ENCODE measurements at places on chromosomes 5 and 9.

DNA sequence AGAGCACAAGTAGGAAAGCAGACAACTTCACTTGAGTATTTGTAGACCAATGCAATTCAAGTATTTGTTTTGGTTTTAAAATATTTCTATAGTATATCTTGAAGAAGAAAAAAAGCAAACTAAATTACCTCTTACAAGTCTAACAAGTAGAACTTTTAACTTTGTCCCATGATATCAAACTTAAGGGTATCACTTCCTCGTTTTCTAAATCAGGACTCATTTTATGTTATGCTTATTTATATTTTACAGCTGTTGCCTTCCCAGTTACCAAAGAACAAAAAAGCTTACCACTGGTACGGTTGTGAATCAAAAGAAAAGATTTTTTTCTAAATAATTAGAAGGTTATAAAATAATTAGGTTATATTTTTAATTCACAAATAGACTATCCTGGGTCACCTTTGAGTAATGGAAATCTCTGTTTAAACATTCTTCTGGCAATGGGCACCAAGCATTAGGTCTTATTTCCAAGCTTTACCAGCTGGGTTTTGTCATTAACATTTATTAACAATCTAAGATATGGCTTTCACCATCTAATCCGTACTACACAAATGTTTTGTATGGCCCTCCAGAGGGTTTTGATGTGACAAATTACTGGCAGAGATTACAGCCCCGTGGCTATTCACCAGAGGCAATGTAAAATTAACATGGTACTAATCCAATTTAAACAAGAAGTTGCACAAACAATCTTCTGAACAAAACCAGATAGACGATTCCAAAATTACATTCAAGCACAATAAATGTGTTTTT is 63.6 kb downstream of the CEP120 start:
- DNase-seq = peak; percentile 86

DNA sequence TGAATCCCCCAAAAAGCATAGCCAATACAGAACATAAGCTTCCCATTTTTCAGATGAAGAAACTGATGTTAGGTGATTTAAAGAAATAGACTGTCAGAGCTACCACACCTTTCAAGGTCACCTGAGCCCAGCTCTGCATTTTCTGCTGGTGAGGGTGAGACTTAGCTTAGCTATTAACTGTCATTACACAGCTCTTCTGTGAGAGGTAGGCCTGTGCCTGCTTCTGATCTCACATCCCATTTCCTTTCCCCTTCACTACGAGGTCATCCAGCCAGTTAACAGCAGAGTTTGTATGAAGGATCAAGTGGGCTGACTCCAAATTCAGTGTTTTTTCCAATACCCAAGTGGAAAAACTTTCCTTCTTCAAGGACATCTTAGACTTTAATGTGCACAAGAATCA is 528.6 kb upstream of the CLINT1 start:
- no peak for DNase-seq

- no peak for DNase-seq
Measured at GRCh38 chr5:146589028-146589345, 73.0 kb upstream of the GPR151 start.

DNA sequence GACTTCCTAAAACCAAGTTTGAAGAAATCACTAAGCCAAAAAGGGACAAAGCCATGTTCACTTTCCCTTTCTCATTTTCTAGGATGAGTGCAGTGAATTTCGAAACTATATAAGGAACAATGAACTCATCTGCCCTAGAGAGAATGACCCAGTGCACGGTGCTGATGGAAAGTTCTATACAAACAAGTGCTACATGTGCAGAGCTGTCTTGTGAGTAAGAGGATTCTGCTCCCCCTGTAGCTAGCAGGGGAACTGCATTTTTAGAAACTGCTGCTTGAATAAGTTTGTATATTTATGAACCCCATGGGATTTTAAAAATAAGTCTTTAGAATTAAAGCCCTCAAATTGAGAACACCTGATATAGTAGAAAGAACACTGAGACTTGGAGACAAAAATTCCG is 42.7 kb upstream of the SPINK14 start:
- no peak for DNase-seq

DNA sequence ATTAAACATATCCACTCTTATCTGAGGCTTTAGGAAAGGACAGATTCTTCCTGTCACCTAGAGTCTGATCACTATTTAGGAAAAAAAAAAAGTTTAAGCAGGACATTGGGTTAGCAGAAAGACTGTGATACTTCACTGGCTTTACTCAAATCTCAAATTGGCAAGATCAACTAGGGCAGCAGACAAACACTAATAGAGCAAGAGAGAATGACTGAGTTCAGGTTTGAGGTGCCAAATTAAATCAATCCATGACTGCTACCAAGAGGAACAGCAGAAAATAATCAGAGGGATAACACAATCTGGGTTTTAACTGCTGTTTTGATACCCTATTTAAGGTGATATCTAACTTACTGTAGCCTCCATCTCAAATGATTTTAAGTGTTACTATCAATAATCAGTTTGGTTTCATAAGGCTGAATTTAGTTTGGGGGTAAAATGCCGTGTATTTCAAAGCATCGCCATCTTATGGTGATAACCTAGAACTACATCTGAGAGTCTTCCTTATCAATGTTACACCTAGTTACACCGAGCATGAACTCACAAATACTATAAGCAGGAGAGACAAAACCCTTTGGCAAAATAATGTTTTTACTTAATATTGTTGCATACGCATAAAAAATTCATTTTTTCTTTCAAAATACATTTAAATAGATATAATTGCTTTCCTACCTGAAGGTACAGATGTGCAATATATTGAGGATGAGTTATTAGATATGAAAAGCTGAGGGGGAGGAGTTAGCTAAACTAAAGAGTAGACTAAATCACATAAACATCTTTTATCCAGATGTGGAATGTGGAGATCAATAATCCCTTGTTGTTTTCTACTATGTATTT is 286.4 kb upstream of the CDH12 start:
- peak; percentile 1 for DNase-seq

DNA sequence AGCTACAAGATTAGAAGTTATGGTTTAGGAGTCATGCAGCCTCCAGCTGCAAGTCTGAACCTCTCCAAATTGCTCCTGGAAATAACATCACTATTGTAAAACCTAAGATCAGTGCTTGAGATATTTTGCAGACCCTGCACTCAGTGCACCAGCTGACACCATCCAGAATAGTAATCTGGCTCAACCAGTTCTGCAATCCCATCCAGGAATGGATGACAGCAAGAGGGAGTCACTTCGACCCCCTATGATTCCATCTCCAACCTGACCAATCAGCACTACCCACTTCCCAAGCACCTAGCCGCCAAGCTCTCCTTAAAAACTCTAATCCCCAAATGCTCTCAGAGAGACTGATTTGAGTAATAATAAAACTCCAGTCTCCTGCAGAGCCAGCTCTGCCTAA is 37.9 kb upstream of the NR4A3 start:
- DNase-seq = no peak

- no peak for DNase-seq
Measured at GRCh38 chr5:112232667-112233066, 186.4 kb downstream of the EPB41L4A start.

GRCh38 chr9:71758785-71759184 is 9.5 kb downstream of the CEMIP2 start:
- DNase-seq = no peak

- no peak for DNase-seq
Measured at GRCh38 chr5:177320879-177321278, 9.2 kb upstream of the MXD3 start.

DNA sequence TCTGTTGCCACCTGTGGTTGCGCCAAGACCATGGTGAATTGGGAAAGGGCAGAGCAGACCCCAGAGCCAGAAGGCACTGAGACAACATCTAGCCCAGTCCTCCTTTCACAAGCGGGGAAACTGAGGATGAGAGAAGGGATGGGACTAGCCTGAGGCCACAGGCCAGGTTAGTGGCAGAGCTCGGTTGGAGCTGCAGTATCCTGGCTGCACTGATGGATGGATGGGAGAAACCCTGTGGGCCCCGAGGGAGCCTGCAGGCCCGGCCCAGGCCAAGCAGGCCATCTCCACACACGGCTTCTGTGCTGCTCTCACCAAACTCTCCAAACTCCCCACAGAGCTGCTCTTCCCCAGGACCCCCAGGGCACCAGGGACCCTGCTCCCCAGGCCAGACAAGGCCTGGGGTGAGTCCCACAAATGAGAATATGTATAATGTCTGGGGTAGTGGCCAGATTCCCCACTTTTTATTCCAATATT is 60.2 kb downstream of the TSTD2 start:
- DNase-seq = no peak

DNA sequence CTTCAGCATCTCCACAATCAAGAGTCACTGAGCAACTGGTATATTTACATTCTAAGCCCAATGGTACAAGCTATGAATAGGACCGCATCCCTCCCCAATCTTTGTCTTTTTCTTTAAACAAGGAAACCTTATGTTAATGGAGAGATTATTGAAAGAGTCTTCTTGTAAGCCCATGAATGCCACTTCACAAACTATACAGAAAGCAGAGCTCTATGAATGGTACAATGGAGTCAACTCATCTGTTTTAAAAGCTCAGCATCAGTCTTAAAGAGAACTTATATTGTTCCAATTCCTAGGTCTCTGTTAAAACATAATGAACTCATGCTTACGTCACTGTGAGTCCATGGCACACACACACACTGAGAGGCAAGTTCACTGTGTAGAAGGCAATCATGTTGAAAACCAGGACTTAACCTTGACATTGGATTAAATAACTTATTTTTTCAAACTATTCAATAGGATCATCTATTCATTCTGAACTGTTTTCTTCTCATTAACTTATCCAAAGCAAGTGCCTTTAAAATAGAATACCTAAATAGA is 4.5 kb downstream of the NREP start:
- no peak for DNase-seq

DNA sequence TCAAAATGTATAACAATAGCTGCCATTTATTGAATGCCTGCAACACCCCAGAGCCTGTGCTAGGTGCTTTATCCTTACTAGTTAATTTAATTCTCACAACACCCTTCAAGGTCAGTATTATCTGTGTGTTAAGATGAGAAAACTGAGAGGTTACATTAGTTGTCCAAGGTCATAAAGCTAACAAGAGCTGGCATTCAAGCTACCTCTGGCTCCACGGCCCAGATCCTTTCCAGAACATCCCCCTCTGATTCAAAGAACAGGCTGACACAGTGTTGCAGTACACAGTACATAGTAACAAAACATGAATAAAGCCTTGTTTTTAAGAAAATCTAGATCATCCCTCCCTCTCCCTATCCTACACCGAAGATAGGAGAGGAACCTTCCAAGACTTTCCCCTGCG is 9.4 kb upstream of the FRMPD1 start:
- no peak for DNase-seq

GRCh38 chr5:96489532-96489931 is 56.5 kb upstream of the PCSK1 start:
- no peak for DNase-seq

DNA sequence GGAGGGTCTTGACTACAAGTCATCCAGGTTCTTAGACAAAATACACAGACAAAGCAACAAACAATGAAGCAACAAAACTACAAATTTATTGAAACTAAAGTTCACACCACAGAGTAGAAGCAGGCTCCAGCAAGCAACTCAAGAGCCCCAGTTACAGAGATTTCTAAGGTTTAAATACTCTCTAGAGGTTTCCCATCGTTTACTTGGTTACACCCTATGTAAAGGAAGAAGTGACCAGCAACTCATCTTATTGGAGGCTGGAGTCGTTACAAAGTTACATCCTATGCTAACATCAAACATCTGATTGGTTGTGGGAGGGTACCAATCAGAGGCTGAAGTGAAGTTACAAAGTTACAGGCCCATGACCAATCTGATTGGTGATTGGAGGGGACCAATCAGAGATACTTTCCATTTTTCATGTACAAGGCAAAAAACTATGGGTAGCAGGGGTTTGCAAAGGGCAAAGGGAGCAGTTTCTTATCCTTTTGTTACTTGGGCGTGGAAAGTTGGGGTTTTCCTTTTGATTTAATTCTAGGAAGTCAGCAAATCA is 2292.6 kb upstream of the C9orf72 start:
- no peak for DNase-seq

GRCh38 chr5:74587890-74588289 is 52.6 kb downstream of the ENC1 start:
- no peak for DNase-seq

DNA sequence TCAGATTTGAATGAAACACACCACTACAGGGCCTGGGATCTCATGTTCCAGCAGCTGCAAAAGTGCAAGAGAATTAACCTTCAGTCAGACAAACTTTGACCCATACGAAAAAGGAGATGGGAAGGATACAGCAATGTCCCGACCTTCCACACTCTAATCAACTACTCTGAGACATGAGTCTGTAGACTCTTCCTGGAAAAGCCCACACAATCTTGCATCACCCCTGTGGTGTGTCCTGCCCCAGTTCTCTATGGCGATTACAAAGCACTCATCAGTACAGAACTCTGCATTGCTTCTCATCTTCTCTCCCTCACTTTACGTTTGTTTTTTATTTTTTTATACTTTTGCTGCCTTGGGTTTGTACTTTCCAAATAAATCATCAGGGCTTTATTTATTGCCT is 241.0 kb upstream of the KIF2A start:
- DNase-seq = no peak

DNA sequence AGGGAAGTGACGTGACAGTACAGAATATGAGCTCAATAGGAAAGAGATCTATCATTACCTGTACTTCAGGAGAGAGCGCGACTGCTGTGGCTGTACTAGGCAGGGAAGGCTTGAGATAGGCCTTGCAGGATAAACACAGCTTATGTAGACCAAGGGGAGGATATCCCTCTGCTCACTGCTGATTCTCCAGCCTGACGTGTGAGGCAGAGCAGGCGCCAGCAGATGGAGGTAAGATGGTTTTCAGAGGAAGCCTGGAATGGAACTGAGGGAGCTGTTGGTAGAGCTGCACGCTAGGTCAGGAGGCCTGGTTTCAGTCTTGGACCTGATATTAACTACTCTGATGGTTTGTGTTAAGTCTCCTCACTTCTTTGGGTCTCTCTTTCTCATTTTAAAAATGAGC is 291.4 kb downstream of the YTHDC2 start:
- DNase-seq = no peak

- DNase-seq = no peak
Measured at GRCh38 chr5:127014573-127014972, 15.8 kb downstream of the MARCHF3 start.

- no peak for DNase-seq
Measured at GRCh38 chr9:123336449-123336848, 19.5 kb upstream of the CRB2 start.

DNA sequence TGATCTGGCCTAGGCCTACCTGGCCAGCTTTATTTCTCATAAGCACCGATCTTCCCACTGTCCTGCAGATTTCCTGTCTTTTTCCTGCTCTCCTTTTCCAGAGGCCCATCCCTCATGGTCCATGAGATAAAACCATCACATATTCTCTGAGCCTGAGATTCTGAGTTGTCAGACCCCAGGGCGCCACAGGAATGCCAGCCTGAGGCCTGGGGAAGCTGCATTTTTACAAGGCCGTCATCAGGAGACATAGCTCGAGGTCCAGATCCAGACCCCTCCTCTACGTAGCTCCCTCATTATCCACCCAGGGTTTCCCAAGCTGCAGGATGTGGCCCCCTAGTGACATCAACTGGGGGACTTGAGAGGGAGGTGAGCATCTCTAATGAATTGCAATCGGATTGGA is 204.3 kb downstream of the ATPSCKMT start:
- DNase-seq = no peak

All from fibroblast of gingiva (primary cell).